ENCODE measurements at places on chromosomes 5 and 9.

- no peak for DNase-seq
Observed at GRCh38 chr9:125150349-125151245, 7.3 kb upstream of the SCAI start.

GRCh38 chr9:98830554-98830953 is 23.1 kb downstream of the GALNT12 start:
- no peak for DNase-seq

DNA sequence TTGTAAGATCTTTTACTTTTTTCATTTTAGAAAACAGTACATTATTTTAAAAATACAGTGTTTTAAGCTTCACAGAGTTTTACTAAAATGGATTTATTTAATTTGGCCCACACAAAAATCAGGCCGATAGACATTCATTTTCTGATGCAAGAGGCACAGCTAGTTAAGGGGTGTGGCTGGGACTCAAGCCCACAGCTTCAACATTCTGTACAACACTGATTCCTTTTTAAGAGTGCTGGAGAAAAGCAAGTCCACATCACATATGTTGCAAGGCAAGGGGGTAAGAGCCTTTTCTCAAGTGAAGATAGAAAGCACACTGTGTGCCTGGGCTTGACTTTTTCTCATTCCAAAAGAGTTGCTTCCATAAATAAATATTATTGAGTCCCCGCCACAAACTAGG is 195.9 kb downstream of the RFK start:
- no peak for DNase-seq

- DNase-seq = peak; percentile 74
Observed at GRCh38 chr9:7223981-7224380, 466.2 kb downstream of the KDM4C start.

- DNase-seq = no peak
Observed at GRCh38 chr5:135223891-135224625, 175.0 kb downstream of the MACROH2A1 start.

DNA sequence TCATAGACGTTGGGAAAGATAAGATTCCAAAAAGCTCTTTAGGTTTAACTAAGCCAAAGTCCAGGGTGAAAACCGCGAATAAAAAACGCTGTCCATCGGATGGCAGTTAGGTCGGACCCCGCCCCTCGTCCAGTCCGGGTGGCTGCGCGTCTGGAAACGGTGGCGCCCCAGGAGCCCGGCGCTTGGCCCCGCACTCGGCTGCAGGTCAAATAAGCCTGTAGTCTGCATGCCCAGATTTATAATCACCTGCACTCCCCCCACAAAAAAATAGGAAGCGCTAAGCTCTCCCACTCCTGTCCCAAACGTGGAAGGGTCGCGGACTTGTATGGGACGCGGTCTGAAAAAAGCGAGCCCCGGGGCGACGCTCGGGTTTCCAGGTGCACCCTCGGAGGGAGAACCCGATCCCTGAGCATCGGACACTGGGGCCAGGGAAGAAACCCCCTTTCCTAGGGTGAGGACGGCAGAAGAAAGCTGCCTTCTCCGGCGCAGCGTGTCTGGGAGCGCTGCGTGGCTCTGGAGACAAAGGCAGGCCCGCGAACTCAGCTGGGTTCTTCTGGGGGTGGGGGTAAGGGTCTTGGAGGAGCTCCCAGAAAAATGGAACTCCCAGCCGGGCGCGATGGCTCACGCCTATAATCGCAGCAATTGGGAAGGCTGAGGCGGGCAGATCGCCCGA is 923 bp upstream of the ZBTB5 start:
- peak; percentile 76 for DNase-seq

GRCh38 chr9:115262477-115262876 is 144.5 kb upstream of the TNC start:
- peak; percentile 99 for DNase-seq

DNA sequence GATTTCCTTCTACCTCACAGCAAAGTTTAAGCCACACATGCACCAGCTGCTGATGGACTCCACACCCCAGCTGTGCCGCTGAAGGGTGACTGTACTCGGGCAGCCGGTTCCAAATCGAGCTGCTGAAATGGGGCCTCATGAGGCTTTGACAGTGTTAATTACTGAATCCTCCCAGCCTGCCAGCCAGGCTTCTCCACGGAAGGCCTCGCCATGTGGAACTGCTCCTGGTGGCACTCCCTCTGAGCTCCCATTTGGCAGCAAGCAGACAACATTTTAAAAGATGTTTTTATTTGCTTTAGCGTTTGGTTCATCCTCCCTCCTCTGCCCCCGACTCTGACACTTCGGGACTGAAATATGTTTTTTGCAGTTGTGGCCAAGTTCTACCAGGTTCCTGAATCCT is 479.4 kb upstream of the MPDZ start:
- no peak for DNase-seq

GRCh38 chr9:123138163-123138562 is 104.7 kb downstream of the GPR21 start:
- no peak for DNase-seq

DNA sequence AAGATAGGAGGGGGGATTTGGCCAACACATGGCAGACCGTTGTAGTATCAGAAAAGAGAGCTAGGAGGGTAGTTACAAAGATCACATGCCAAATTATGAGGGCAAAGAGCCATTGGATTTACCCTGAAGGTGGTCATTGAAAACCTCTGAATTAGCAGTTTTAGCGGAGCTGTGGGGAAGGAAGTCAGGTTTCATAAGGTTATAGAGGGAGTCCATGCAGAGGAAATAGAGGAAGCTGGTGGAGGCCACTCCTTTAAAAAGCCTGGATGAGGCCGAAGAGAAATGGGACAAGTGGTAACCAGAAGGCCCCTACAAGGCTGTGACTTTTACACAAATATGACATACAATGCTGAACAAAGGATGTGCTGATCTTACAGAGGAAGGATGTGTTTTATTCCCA is 13.2 kb downstream of the DOCK8 start:
- no peak for DNase-seq

GRCh38 chr9:111646417-111646816 is 15.0 kb upstream of the GNG10 start:
- DNase-seq = no peak
